ENCODE measurements at places on chromosomes 4 and X.

- DNase-seq: no peak
These were observed 515.3 kb upstream of the ARX start for GRCh38 chrX:25531096-25531495.

DNA sequence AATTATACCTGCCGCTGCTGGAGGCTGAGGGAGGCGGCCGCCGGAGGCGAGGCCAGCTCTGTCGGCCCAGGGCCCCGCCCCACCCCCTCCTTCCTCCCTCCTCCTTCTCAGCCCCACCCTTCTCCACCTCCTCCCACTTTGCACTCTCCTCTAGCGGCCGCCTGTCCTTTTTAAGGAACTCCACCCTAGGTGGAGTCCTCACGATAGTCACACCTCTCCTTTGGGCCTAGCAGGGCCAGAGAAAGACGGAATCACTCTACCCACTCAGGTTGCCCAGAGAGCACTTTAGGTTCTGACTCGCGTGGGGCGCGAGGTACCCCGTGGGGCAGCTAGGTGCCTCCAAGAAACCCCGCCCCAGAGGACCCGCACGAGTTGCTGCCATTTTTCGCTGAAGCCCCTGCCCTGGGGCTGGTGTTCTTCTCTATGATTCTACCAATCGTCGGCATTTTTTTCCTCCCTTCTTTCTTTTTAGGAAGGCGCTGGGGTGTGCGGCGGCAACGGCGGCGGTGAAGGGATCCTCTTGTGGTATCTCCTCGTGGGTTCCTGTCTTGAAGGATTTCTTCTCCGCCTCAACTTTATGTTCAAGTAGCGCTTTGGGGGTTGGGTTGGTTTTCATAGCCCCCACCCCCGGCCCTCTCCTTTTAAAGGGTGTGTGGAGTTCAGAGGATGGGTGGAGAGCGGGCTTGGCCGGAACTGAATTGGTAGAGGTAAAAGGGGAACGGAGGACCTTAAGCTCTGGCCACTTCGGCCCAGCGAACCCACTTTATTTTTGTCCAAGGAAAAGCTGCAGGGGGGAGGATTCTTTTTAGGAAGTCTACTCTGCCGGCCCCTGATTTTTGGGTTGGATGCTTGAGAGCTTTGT, at the start of gene KLF8:
Gene KLF8 (plus strand): TSS at position 136 of the 862 bp plus-strand sequence. CDS start 979 bp downstream, outside the sequence.
- DNase-seq: no peak

- DNase-seq: no peak
These were observed 81.3 kb downstream of the PLS3 start for GRCh38 chrX:115642311-115642710.

DNA sequence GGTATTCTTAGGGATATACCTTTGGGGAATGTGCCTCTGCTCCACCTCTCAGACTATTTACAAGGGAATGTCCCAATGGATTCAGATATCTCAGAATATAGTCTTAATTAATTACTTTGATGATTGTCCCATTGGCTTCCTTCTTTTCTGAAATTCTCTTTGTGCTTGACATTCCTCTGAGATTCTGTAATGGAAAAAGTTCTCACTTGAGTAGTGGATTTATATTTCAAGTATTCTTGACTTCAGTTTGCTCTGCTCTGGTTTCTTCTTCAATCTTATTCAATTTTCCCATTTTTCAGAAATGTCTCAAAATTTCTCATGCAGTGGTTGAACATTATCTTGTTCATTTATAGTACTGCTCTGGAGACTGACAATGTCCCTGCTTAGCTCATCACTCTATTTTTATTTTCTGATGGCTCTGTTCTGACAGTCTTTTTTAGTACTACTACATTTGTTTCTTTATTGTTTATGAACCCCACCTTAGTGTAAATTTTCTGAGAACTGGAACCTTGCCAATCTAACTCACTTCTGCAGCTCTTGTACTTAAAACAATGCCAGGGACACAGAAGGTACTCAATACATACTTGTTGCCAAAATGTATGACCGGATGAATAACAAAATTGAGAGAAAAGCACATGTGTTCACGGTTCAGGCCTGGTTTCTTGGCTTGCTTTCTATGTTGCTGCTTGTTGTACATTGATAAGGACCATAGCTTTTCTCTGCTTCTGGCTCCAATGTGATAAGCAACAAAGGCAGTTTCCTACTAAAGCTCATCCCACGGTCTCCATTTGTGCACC, 471.7 kb downstream of the GASK1B start:
- no peak for DNase-seq

DNA sequence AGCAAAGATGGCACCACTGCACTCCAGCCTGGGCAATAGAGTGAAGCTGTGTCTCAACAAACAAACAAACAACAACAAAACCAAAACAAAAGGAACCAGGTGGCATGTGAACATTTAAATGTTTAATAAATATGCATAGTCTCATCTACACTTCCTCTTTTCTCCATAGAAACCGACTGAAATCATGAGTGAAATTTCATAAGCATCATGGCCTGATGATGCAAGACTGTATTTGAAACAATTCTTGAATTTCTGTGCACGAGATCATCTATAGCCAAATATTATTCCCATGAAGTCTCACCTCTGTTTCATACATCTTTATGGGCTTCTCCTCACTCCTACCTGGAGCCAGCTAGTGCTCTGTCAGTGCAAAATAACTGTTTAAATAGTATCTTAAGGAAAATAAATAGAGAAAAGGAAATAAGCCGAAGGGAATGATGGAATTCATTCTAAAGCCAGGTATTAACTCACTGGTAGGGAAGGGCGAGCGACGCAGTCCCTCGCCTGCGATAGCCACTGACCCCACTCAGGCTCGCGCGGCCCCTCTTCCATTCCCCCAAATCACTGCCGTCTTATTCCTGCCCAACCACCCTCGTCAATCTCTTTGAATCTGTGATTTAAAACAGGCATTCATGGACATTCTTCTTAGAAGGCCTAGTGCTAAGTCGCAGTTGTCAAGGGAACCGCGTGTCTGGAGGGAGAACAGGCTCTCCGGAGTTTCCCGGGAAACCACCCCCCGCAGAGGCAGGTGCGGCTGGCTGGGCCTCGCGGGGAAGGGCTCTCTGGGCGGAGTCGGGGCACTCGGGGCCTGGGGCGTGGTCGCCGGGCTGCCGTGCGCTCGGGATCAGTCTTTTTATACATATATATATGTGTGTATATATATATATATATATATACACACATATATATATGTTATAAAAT, 52.4 kb upstream of the TRIM2 start:
- no peak for DNase-seq

GRCh38 chr4:150327262-150327780, 249.1 kb downstream of the DCLK2 start:
- DNase-seq: no peak

- DNase-seq: no peak
These were observed 53.7 kb upstream of the SMAD1 start for GRCh38 chr4:145427991-145428390.

GRCh38 chrX:69203638-69204037, 38.4 kb upstream of the PJA1 start:
- no peak for DNase-seq

- DNase-seq: peak; percentile 50
These were observed 26.0 kb downstream of the MANBA start for GRCh38 chr4:102734591-102735385.

GRCh38 chr4:86256086-86256485, 103.8 kb downstream of the MAPK10 start:
- DNase-seq: no peak

DNA sequence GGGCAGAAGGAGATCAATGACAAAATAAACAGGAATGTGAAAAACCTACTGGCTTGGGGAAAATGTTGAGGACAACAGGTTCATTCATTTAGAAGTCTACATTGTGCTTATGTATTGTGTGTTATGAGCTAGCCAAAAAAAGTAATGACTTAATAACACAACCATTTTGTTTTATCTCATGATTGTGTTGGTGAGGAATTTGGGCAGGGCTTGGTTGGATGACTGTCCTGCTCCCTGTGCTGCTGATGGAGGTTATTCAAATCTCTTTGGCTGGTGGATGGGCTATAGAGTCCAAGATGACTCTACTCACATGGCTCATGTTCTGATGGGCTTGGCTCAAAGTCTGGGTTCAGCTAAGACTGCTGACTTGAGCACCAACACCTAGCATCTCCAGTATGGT, 116.3 kb downstream of the HS3ST1 start:
- no peak for DNase-seq

DNA sequence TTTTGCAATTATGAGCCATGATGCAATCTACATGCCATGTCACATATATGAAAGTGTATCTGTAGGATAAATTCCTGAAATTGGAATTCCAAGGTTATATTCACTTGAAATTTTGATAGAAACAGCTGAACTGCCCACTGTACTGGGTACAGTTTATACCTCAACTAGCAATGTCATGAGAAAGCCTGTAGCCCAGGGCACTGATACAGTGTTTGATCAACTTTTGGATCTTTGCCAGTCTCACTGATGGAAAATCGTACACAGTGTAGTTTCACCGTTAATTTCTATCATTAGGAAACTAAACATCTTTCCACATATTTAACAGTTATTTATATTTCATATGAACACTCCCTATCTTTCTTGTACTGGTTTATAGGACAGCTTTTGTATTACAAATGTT, 34.2 kb downstream of the TAPT1 start:
- DNase-seq: no peak

DNA sequence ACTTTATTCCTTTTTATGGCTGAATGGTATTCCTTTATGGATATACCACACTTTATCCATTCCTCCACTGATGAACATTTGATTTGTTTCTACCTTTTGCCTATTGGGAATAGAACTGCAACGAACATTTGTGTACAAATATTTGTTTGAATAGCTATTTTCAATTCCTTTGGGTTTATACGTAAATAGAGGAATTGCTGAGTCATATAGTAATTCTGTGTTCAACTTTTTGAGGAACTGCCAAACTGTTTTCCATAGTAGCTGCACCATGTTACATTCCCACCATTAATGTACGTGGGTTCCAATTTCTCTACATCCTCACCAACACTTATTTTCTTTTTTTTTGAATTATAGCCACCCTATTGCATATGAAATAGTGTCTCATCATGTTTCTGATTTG, 156.5 kb upstream of the ATP6AP2 start:
- no peak for DNase-seq

- no peak for DNase-seq
These were observed 90.5 kb upstream of the ZNF827 start for GRCh38 chr4:146029147-146029546.

DNA sequence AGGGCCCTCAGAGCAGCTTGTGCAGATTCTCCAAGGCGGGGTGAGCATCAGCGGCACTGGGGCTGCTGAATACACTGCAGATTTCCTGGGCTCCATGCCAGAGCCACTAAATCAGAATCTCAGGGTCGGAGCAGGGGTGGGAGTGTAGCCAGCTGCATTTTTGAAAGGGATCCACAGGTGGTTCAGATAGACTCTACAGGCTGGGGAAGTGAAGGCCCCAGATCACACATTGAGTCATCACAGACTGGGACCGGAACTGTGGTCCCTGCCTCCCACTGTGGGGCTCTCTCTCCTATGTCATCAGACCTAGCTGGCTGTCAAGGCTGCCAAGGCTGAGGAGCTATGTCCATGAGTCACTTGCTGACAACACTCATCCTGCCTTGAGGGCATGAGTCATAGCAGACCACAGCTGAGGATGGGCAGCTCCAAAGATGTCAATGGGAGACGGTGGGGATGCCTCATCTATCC, 162.3 kb upstream of the MAMLD1 start:
- DNase-seq: no peak

- no peak for DNase-seq
These were observed 2.8 kb upstream of the SAP30 start for GRCh38 chr4:173367946-173368345.

- no peak for DNase-seq
These were observed 10.7 kb downstream of the CNGA1 start for GRCh38 chr4:48005781-48006180.

GRCh38 chr4:71162386-71162785, 168.9 kb downstream of the DCK start:
- no peak for DNase-seq

- DNase-seq: no peak
These were observed at the start of gene CXCL6 for GRCh38 chr4:73836373-73837279. TSS of gene CXCL6 (plus strand) at chr4:73836678. CDS start at chr4:73836751, 73 bp downstream.

- no peak for DNase-seq
These were observed 119.1 kb upstream of the ETNPPL start for GRCh38 chr4:108881986-108882385.

GRCh38 chr4:176377780-176378179, 58.0 kb downstream of the SPCS3 start:
- DNase-seq: peak; percentile 5

GRCh38 chr4:85807247-85807950, 332.4 kb downstream of the ARHGAP24 start:
- no peak for DNase-seq

DNA sequence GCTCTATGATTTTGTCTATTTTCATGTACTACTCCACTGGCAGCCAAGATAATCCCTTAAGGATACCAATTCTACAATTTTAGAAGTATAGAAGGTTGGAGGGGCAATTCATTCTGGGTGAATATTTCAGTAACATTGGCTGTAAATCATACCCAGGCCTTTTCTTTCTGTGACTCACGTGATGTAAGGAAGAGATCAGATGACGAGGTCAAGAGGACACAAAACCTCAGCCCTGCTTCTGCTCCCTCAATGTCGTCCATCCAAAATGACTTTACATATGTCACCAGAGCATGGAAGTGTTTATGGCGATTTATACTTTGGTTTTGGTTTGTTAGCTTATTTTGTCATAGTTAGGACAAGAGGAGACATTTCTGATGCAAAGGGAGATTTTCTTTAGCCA, 70.7 kb upstream of the SLC4A4 start:
- DNase-seq: no peak

All from Jurkat, Clone E6-1 (cell line).